Right ventricle myocardium superior (tissue), 1 donor: ENCODE measurements at places on chromosomes 6 and 20.

DNA sequence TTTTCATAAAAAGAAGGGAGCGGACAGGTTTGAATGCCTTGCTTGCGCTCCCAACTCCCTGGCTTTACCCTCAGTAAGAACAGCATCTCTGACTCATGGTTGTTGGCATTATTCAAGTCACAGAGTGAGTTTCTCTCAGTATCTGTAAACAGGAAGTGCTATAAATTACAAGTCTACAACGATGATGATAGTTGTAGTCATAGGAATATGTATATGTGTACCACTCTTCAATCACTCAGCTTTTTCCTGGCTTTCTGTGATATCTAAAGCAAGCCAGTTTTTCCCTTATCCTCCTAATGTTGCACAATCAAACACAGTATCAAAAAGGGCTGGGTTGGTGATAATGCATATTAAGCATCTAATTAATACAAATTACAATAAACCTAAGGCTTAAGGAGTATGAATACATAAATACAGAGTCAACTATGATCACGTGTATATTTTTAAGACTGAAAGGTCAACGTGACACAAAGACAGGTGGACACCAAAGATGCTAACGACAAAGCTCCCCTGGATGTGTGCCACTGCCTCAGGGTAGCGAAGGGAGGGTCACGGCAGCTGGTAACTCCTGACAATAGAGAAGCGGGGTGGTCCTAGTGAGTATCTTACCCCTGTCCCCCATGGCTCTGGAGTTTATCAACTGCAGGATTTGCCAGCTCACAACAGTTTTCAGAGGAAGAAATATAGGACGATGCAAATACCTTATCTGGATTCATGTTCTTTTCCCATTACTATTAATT is 202.8 kb downstream of the BTBD9 start:
- no peak for DNase-seq

GRCh38 chr6:150600301-150601017 is 774 bp downstream of the PLEKHG1 start:
- DNase-seq = peak; percentile 73

DNA sequence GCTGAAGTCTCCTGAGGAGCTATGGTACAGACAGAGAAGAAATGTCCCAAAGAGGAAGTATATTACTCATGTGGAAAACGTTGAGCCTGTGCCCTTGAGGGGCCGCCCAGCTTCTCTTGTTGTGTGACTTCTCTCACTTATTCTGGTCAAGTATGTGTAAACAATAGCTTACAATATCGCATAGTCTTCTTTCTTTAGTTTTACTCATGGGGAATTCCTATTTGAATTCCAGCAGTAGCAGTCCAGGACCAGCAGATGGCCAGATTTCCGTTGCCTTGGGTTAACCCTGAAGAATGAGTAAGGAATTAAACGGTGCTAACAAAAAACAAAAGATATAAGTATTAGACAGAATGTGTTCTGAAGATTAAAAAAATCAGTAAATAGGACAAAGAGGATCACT is 522.0 kb upstream of the GJE1 start:
- no peak for DNase-seq

- no peak for DNase-seq
These were observed 2.3 kb upstream of the GMDS start for GRCh38 chr6:2247664-2248063.

DNA sequence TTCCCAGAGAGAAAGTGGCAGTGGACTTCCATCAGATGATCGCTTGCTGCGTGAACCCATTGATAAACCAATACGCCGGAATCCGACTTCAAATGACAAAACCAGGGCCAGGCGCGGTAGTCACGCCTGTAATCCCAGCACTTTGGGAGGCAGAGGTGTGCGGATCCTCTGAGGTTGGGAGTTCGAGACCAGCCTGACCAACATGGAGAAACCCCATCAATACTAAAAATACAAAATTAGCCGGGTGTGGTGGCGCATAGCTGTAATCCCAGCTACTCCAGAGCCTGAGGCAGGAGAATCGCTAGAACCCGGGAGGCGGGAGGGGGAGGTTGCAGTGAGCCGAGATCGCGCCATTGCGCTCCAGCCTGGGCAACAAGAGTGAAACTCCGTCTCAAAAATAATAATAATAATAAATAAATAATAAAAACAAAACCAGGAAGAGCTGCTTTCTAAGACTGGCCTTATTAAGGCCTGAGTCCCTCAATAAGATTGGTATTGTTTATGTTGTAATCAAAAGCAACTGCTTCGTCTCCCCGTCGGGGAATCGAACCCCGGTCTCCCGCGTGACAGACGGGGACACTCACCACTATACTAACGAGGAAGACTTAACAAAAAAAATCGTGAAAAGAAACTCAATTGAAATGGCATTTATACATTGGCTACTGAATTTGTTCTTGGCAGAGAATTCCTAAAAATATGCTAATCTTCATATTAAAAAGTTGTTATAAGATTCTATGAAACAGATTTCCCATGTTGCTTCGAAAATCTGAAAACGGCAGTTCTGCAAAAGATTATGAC is 110.2 kb upstream of the ZNF184 start:
- DNase-seq = no peak

GRCh38 chr6:110467566-110468140 is 8.8 kb downstream of the SLC22A16 start:
- DNase-seq = no peak

GRCh38 chr6:2476376-2476775 is 231.0 kb upstream of the GMDS start:
- DNase-seq = no peak

- no peak for DNase-seq
These were observed 66.4 kb downstream of the AFDN start for GRCh38 chr6:167892835-167893815.

GRCh38 chr6:158372574-158372973 is 60.3 kb downstream of the TULP4 start:
- DNase-seq = no peak

DNA sequence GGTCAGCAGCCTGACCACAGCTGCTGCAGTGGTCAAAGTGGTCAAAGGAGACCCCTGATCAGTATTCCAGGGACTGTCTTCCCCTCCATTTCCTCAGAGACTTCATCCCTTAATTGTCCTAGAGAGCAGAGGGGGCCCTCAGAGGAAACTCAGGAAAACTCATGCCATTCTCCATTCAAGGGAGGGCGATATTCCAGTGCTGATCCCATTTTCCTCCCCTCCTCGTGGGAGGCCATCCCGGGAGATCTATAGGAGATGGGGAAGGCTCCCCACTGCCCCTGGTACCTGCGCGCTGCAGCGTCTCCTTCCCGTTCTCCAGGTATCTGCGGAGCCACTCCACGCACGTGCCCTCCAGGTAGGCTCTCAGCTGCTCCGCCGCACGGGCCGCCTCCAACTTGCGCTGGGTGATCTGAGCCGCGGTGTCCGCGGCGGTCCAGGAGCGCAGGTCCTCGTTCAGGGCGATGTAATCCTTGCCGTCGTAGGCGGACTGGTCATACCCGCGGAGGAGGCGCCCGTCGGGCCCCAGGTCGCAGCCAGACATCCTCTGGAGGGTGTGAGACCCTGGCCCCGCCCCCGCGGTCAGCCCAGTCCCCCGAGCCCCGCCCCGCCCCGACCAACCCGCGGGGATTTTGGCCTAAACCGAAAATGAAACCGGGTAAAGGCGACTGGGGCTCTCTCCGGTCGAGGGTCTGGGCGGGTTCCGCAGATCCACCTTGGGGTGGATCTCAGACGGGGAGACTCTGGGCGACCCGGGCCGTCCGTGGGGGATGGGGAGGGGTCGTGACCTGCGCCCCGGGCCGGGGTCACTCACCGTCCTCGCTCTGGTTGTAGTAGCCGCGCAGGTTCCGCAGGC is 878 bp downstream of the HLA-C start:
- DNase-seq = peak; percentile 74

DNA sequence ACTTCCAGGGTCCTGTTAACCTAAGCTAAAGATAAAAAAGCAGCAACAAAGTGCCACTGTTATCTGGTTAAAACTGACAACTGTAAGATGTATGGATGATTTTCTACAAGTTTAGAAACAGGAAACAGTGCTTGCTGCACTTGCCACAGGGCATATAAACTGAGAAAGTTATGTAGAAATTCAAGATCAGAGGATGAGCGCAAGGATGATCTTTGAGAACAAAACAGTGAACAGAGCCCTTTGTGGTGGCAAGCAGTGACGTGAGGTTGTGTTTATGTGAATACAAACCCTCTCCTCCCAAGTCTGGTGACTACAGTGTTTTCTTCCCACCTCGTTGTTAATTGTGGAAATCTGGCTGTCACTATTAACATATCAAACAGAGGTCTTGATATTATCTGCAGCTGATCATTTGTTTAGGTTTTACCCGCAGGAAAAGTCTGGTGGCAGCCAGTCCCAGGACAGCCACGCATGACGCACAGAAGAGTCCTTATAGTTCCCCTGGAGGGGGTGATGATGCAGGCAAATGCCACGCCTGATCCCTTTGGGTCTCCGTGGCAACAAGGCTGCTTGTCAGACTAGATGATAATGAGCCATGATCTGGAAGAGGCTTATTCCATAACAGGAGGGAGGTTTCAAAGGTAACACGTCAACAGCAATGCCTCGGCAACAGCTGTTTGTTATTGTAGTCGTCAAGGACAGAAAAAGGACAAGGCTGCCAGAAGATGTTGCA is 43.1 kb upstream of the TNFAIP3 start:
- peak; percentile 81 for DNase-seq

DNA sequence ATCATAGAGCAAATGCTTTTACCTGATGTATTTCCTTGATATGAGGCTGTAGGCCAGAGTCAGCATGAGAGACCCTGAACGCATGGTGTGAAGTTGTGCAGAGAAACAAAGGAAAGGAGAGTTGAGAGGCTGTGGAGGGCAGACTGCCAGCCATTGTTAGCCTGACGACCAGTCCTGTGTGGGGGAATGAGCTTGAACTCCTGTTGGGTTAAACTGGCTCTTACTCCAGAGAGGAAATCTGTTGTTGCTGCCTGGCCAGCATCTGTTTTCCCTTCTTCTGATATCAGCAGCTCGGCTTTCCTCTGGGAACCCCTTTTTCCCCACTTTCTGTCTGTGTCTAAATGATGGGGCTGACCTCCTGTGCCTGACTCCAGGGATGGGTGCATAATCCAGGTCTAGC is 158.2 kb upstream of the ZFP64 start:
- no peak for DNase-seq

DNA sequence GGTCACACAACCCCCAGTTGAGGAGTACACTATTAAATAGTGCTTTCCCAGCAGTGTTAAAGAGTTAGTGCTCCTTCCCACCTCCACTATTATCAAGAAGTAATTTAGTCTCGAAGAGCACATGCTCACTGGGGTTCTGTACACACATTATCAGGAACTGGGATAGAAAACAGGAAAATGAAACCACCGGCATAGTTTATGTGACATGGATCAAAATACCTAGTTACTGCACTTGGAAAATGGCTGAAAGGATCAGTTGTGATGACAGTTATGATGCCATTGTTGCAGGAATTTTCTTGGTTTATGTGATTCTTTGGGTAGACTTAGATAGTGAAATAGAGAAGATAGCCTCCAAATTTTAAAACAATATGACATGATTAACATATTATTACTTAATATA is 152.9 kb downstream of the AKAP7 start:
- DNase-seq = no peak

GRCh38 chr6:441126-441920 is 49.8 kb downstream of the IRF4 start:
- no peak for DNase-seq

- peak; percentile 93 for DNase-seq
These were observed 1.5 kb upstream of the TENT5A start for GRCh38 chr6:81753711-81754577.

DNA sequence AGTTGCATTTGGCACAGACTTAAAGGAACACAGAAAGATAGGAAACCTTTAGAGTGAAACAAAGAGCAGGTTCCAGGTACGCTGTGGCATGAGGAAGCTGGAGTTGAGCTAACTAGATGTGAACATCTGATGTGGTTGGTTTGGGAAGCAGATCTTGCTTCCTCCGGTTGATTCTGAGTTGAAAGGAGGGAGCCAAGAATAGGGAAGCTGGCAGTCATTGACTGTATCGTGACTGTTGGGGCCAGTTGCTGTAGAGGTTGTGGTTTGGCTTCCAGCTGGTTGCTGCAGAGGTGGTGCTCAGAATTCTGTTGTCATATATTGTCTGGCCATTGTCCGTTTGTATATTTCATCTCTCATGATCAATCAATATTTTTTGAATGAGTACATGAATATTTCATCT is 325.9 kb downstream of the PLCB1 start:
- no peak for DNase-seq

- no peak for DNase-seq
These were observed 133.9 kb downstream of the KCNQ5 start for GRCh38 chr6:72755752-72756151.

GRCh38 chr6:89859744-89860143 is 30.1 kb downstream of the CASP8AP2 start:
- no peak for DNase-seq

GRCh38 chr6:24931718-24932691 is 3.8 kb downstream of the RIPOR2 start:
- DNase-seq = no peak

DNA sequence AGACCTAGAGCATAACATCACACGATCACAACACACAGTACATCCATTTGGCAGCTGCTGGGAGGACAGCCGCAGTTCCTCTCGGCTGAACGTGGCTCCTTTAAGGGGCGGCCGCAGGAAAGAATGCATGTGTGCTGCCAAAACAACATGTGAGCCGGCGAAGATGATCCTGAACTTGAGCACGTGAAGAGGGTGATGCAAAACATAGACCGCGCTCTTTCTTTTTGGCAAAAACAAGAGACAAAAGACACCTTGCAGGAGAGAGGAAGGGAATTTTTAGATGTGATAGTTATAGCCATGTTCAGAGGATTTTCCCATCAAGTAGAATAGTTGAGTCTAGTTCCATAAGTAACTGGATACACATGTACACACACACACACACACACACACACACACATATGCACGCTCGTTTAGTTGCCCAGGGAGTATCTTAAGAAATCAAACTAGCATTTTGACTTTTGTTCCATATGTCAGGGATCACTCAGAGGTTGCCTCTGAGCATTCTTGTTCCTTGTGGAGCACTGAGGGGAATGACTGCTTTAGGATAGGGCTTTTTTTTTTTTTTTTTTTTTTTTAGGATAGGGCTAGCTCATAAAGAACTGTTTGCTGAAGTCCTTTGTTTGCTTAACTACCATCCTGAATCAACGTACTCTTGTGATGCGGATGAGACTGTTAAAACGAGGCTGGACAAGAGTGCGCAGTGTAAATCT is 21.7 kb upstream of the RANBP9 start:
- DNase-seq = peak; percentile 66

GRCh38 chr20:51438136-51438535 is 104.4 kb downstream of the NFATC2 start:
- DNase-seq = no peak

DNA sequence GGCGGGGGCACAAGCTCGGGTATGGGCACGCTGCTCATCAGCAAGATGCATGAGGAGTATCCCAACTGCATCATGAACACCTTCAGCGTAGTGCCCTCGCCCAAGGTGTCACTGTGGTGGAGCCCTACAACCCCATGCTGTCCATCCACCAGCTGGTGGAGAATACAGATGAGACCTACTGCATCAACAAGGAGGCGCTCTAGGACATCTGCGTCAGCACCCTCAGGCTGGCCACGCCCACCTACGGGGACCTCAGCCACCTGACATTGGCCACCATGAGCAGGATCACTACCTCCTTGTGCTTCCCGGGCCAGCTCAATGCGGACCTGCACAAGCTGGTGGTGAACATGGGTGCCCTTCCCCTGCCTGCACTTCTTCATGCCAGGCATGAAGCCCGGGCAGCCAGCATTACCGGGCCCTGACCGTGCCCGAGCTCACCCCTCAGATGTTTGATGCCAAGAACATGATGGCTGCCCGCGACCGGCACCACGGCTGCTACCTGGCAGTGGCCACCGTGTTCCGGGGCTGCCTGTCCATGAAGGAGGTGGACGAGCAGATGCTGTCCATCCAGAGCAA is 12.8 kb downstream of the GABRR2 start:
- DNase-seq = no peak

GRCh38 chr6:113281431-113281830 is 575.7 kb upstream of the MARCKS start:
- no peak for DNase-seq
